ENCODE measurements at places on chromosomes 4 and X.

GRCh38 chr4:159191989-159192388 lies 89.1 kb downstream of the RAPGEF2 start:
- DNase-seq: no peak

DNA sequence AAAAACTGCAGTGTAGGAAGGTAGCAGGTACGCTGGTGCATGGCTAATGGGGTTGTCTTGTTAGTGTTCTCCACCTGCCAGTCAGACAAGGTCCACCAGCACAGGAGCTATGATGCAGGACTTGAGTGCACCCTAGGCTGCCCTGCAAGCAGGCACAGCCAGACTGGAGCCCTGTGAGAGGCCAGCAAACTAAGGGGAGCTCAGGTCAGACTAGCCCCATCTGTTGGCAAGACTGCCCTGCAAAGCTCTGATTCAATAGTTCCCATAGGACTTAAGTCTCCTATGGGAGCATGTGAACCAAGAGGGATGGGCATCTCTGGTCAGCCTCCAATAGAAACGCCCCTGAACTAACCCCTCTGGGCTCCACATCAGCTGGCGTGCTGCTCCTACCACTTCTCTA lies 1307.3 kb downstream of the C4orf33 start:
- DNase-seq: no peak

DNA sequence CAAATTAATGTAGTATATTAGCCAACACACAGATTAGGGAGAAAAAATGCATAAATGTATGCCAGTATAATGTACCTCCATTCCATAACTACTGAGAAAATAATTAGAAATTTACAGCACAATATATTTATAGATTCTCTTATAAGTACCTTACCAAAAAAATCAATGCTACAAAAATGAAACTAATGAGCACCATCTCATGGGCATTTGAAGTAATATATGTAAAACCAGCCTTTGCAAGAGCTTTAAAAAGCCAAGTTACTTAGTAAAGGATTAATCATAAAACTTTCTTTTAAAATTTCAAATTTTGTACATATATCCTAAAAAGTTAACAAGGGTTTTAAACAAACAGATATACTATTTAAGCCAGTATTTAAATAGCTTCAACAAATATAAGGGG lies 43.2 kb downstream of the LRBA start:
- DNase-seq: no peak

DNA sequence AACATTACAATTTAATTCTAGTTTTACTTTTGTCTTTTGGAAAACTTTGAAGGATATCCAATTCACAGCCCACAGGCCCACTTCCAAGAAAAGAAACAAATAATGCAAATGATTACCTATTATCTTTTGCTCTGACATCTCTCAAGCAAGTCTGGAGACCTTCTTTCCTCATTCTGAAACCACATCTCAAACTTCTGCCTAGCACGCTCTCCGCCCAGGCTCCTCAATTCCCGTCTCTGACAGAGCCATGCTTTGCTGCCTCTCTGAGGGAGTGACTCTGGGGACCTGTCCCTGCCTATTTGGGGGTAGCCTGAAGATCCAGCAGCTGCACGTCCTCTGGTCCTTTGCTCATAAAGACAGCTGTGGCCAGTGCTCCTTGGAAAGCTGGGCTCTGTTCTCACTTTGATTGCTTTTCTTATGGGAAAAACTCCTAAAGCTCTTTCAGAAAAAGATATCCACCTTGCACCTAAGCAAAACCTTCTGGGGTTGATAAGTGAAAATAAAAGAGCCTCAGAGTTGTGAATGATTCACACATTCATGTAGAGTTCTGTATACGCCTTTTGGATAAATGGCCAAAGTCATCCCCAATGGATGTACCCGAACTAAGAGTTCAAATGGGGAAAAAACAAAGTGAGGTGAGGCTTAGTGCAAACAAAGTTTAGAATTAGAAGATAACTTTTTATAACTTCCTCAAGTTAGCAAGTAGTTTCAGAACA lies 72.4 kb upstream of the TNIP3 start:
- DNase-seq: no peak

DNA sequence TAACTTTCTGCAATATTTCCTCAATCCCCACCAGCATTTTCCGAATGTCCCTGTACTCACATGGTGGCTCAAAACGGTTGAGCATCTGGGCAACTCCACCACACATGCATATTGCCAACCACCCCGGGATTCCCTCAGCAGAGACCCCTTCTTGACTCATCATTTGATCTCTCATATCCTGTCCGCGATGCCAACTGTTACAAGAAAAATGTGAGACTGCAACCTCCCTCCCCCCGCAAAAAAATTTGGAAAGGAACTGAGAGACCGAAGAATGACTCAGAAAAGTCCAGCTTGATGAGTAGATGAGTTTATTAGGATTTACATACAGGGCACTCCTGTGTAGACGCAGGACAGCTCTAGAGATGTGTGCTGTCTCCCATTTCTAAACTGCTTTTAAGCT lies 561.4 kb downstream of the ZIC3 start:
- no peak for DNase-seq

GRCh38 chrX:140505421-140506337 lies 810 bp upstream of the SOX3 start:
- no peak for DNase-seq

GRCh38 chr4:173231916-173232315 lies 63.3 kb downstream of the GALNT7 start:
- no peak for DNase-seq

GRCh38 chr4:113539408-113539807 lies 222.1 kb downstream of the CAMK2D start:
- DNase-seq: no peak

DNA sequence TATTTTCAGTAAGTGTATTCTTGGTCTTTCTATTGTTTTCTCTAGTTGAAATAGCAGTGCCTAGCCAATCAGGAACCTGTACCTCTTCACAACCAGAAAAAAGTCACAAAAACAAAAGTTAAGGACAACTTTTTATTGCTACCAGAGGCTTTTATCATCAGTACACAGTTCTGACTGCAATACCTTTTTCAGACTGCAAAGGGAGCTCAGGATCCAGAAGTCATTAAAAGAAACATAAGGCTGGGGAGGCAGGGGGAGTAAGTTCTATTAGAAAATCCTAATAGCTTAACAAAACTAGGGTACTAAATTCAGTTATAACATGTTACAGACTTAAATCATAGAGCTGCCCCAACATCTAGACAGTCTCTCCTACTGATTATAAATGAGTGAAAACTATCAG lies 28.8 kb downstream of the CCNI start:
- no peak for DNase-seq

DNA sequence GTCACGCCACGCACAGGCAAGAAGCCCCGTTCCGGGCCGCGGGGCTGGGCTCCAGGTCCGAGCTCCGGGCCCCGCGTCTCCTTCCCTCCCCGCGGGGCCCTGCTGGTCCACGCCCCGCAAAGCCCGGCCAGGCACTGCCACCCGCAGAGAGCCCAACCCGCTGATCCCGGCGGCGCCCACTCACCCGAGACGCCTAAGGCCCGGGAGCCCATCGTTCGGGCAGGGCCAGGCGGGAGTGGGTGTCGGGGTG lies 870 bp downstream of the PDZD4 start:
- no peak for DNase-seq

- no peak for DNase-seq
Observed at GRCh38 chrX:16702700-16703599, 9.5 kb downstream of the CTPS2 start.

DNA sequence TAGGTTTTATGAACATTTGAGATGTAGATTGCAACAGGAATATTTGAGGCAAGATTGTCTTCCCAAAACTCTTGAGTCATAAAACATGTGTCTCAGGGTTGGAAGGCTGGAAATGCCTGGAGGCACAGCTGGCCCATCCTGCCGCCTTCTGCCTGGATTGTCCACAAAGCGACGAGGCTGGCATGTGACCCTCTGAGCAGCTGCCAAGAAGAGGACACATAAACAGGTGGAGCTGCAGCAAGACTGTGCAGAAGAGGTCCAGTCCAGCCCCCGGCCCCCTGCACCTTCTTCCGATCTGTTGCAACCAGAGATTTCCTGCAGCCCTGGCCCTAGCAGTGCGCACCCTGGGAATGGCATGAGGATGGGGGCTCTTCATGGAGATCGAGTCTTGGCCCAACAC lies 101.9 kb upstream of the BCOR start:
- DNase-seq: no peak

DNA sequence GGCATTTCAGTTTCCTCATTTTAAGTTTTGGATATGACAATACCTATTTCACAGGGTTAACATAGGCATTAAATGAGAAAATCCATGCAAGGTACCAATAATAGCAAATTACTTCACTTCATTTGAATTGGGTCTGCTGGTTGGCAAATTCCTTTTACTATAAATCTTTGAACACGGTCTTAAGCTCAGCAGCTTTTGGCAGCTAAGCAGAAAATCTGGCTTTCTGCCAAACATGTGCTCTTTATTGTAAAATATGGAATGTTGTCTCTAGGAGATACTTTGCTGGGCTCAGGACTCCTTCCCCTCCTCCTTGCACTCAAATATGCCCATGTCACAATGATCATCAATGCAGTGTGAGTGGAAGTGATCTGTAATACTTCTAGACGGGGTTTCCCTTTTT lies 16.8 kb upstream of the DMP1 start:
- DNase-seq: no peak

DNA sequence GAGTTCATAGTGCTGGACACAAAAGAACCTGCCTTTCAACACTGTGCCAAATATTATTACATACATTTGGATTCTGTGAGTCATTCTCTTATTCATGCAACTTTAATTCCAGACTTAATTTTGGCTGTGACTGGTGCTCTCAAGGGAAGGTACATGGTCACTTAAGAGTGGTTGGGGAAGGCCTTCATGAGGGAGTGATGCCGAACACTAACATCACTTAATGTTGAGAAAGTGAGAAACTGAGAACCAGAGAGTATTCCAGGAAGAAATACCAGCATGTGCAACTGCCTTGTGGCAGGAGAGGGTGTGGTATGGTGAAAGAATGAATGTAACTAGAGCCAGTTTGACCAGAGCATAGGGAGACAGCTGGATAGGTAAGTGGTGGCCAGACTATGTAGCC lies 41.5 kb upstream of the FHDC1 start:
- DNase-seq: no peak

DNA sequence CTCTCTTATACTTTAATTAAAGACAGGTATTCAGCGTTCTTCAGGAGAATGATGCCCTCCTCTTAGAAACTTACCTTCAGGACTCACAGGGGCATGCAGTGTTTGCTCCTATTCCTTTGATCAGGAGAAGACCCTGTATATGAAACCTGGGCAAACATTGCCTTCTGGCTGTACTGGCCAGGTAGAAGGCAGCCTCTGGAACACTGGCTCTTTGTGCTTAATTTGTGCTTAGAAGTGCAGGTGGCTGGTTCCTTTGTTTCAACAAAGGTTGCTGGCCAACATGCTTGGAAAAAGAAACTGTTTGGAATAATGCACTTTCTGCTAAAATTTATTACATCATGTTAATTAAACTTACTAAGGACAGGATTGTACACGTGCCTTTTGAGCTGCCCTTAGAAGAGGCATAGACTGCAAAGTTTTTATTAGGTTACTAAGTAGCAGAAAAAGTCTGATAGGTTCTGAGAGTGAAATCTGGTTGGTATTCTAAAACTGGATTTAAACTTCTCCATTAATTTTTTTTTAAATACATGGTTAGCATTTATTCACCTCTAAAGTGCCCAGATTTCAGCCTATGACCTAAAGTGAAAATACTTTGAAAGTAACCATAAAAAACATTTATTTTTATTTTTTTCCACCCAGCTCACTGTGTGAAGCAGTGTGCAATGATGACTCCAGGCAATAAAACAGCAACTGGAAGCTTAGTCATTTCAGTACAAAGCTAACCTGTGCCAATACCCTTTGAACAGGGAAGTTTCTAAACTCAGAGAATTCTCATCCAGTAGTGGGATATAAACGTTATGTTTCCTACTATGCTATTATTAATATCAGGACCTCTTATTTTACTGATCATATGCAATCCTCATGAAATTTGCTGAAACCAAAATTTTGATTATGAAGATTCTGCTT lies 11.3 kb downstream of the RASSF6 start:
- DNase-seq: no peak

- no peak for DNase-seq
Observed at GRCh38 chr4:36652857-36653256, 371.4 kb downstream of the DTHD1 start.

DNA sequence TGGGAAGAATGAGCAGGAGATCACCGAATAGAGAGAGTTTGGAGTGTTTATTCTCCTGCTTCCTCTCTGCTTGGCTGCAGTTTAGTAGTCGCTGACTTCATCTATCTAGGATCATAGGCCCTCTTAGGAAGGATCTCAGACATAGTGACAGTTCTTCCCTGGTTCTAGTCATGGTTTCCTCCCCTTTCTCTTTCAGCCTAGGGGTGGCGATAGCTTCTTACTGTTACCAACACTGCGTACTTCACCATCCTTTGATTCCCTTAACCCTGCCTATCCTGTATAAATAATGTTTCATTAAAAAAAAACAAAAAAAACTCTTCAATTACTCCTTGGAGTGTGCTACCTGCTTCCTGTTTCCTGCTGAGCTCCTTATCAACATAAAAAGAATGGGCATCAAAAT lies 103.8 kb downstream of the DDX53 start:
- no peak for DNase-seq

- DNase-seq: no peak
Observed at GRCh38 chr4:25503779-25504178, 126.7 kb downstream of the ANAPC4 start.

DNA sequence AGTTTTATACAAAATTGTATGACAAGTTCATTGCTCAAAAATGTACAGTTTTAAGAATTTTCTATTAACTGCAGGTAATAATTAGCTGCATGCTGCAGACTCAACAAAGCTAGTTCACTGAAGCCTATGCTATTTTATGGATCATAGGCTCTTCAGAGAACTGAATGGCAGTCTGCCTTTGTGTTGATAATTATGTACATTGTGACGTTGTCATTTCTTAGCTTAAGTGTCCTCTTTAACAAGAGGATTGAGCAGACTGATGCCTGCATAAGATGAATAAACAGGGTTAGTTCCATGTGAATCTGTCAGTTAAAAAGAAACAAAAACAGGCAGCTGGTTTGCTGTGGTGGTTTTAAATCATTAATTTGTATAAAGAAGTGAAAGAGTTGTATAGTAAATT lies 131.0 kb downstream of the TET2 start:
- DNase-seq: no peak

GRCh38 chr4:129362691-129363274 lies 266.8 kb downstream of the C4orf33 start:
- DNase-seq: no peak

GRCh38 chrX:17529151-17529745 lies 154.2 kb downstream of the NHS start:
- DNase-seq: no peak

GRCh38 chrX:1341545-1342184 lies 5.1 kb downstream of the IL3RA start:
- no peak for DNase-seq

DNA sequence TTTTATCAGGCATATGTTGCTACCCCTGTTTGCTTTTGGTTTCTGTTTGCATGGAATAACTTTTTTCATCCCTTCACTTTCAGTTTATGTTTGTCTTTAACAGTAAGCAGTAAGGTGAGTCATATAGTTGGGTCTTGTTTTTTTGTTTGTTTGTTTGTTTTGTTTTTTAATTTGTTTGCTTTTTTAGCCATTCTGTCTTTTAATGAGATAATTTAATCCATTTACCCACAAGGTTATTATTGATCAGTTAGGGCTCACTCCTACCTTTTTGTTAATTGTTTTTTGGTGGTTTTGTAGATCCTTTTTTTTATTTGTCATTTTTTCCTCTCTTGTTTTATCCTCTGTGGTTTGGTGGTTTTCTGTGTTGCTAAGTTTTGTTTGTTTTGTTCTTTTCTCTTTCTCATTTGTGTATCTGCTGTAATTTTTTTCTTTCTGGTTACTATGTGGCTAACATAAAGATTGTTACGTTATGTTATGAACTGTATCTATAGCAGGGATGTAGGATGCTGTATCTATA lies 379.5 kb upstream of the MAD2L1 start:
- DNase-seq: no peak

All from amygdala (tissue), 56 donors.